WTC11 (cell line): ENCODE measurements at places on chromosomes 6 and 20.

GRCh38 chr20:31573555-31574321, 31.4 kb upstream of the ID1 start:
- H3K27me3 ChIP-seq: no peaks in the 10 kb centered on the region; the same call in 1 of the 2 replicates
- peak overlapping the region; percentile 83 for H3K4me3 ChIP-seq
- no peak for DNase-seq
- peaks cover 9% of the 10 kb centered on the region for H3K36me3 ChIP-seq

GRCh38 chr6:140316966-140317365, 942.5 kb upstream of the CITED2 start:
- H3K27me3 ChIP-seq: no peaks in the 10 kb centered on the region
- H3K27ac ChIP-seq: no peak overlapping the region
- no peak for DNase-seq

DNA sequence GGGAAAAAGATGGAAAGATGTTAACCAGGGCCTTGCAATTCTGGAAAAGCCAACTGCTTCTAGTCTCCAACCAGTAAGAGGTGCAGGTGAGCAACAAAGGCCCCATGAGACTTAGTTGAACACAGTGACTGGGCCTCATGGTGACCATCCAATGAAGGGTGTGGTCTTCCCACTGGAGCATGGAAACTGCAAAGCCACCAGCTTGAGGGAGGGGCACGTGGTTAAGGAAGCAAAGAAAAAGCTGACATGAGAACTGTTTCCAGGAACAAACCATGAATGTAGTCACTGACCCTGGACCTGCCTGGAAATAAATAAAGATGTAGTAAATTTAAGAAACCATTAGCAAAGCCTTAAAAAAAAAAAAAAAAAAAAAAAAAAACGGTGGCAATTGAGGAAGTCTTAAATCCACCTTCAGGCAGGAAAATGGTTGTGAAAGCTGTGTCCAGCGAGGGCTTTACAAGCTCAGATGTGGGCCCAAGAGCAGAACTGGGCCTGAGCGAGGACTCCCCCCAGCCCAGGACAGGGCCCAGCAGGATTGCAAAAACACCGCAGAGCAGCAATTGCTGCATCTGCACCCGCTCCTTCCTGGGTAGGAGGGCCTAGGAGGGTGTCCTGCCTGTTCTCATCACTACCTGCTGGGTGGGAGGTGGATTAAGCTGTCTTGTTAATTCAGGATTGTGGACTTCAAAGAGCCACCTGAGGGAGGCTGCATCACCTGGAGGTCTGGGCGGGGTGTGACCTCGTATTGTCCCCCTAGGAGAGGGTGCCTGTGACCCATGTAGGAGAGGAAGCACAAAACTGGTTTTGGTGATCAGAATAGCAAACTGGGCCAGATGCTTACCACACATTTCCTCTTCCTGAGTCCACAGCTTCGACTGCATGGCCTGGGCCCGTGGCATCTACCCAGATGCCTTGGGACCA, 10.3 kb downstream of the GFRA4 start:
- DNase-seq: no peak
- H3K36me3 ChIP-seq: no peaks in the 10 kb centered on the region
- peaks cover 4% of the 10 kb centered on the region; the same call in 1 of the 2 replicates for H3K27me3 ChIP-seq
- H3K4me3 ChIP-seq: no peak overlapping the region
- peaks cover 2% of the 10 kb centered on the region for H3K4me1 ChIP-seq

- no peak overlapping the region for H3K27ac ChIP-seq
- H3K36me3 ChIP-seq: no peaks in the 10 kb centered on the region
- H3K4me3 ChIP-seq: no peak overlapping the region
- H3K4me1 ChIP-seq: peaks cover 8% of the 10 kb centered on the region; the same call in 1 of the 2 replicates
- DNase-seq: no peak
Observed at GRCh38 chr20:48621376-48622078, 206.3 kb downstream of the PREX1 start.

DNA sequence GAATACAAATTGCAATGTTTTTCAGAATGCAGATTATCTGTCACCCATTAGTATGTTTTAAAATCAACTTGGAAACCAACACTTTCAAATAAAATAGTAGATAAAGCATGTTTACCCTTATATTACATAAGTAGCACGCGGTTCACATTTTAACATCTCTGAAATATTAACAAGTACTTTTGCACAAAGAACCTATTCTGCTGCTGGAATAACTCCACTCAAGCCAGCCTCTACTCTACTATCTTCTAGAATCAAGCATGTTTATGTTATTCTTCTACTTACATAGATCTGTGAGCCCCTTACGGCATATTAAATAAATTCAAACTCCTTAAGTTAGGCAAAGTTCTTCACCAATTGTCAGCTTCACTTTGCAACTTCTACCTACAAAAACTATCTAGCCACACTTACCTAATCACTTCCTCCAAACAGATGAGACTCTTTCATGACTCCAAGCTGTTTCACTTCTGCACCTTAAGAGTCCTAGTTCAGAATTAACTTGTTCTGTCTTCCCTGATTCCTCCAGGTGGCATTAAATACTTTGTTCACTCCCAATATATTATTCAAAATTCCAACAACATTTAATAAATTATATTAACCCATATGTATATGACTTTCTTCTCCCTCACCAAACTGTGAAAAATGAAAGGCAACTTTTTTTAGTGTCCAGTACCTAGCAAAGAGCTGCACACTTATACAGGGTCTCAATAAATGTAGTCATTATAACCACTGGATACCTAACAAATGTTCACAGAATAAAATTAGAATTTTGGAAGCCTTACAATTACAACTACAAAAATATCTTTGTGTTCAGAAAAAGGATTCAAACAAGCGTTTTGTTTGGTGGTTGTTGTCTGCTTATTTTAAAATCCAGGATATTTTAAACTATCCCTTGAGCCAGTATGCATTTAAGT, 12.1 kb downstream of the CEP85L start:
- no peak for DNase-seq
- H3K27ac ChIP-seq: no peak overlapping the region
- no peaks in the 10 kb centered on the region for H3K27me3 ChIP-seq

DNA sequence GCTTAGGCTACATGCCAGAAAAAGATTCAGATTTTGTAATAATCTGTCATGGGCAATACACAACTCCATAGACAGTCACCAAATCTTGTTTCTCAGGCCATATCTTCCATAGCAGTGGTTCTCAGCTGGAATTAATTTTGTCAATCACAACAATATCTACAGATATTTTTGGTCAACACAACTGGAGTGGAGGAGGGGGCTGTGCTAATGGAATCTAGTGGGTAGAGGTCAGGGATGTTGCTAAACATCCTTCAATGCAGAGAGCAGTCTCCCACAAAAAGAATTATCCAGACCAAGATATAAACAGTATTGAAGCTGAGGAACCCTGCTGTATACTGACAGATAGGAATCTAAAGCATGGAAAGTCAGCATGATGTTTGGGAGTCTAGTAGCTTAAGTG, 174.6 kb downstream of the UBE3D start:
- no peak overlapping the region for H3K4me3 ChIP-seq
- peaks cover 33% of the 10 kb centered on the region for H3K4me1 ChIP-seq
- H3K27ac ChIP-seq: no peak overlapping the region
- no peaks in the 10 kb centered on the region; the same call in 1 of the 2 replicates for H3K36me3 ChIP-seq
- no peaks in the 10 kb centered on the region; the same call in 1 of the 2 replicates for H3K27me3 ChIP-seq
- no peak for DNase-seq

GRCh38 chr6:54876365-54876764, 29.8 kb downstream of the FAM83B start:
- H3K36me3 ChIP-seq: no peaks in the 10 kb centered on the region
- DNase-seq: no peak
- H3K4me3 ChIP-seq: no peak overlapping the region
- H3K27ac ChIP-seq: no peak overlapping the region
- H3K4me1 ChIP-seq: peaks cover 5% of the 10 kb centered on the region; the same call in 1 of the 2 replicates

DNA sequence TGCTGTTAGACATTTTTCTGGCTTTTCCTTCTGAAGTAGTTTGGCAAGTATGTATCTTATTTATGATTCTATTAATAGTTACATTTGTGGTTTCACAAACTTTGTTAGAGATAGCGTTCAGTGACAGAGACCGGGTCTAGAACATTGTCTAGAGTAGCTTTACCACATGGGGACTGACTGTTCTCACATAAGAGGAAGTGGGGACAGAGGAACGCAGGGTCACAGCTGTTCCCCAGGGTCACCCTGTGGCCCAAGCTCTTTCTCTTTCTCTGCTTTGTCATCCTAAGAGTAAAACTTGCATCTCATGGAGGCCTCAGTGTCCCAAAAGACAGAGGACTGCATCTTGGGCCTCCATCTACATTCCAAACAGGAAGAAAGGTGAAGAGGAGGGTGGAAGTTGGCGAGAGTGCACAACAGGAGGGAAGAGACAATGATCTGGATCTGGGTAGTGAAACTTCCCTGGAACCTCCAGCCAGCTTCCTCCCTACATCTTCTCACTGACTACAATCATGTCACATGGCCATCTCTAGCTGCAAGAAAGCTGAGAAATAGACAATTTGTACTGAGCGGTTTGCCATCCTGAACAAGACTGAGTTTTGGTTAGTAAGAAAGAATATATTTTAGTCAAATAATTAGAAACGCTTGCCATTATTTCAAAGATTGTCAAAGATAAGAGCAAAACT, 645.8 kb upstream of the ARID1B start:
- no peak overlapping the region for H3K4me3 ChIP-seq
- H3K27ac ChIP-seq: no peak overlapping the region
- H3K27me3 ChIP-seq: no peaks in the 10 kb centered on the region; the same call in 1 of the 2 replicates
- no peak for DNase-seq

GRCh38 chr20:20439602-20440190, 71.8 kb downstream of the INSM1 start:
- no peak for DNase-seq
- no peak overlapping the region for H3K4me3 ChIP-seq
- no peak overlapping the region for H3K27ac ChIP-seq
- H3K27me3 ChIP-seq: no peaks in the 10 kb centered on the region
- no peaks in the 10 kb centered on the region; the same call in 1 of the 2 replicates for H3K36me3 ChIP-seq

GRCh38 chr6:20575125-20575524, 40.9 kb downstream of the CDKAL1 start:
- no peak for DNase-seq
- H3K27me3 ChIP-seq: no peaks in the 10 kb centered on the region
- no peaks in the 10 kb centered on the region for H3K36me3 ChIP-seq
- no peak overlapping the region for H3K27ac ChIP-seq
- H3K4me3 ChIP-seq: no peak overlapping the region

- no peak overlapping the region for H3K27ac ChIP-seq
- no peak for DNase-seq
- H3K4me1 ChIP-seq: no peaks in the 10 kb centered on the region
- no peaks in the 10 kb centered on the region for H3K27me3 ChIP-seq
Observed at GRCh38 chr6:90080876-90081481, 186.7 kb downstream of the GJA10 start.

GRCh38 chr6:110658631-110659211, 156.5 kb downstream of the CDK19 start:
- no peak for DNase-seq
- H3K27ac ChIP-seq: no peak overlapping the region
- H3K36me3 ChIP-seq: no peaks in the 10 kb centered on the region
- no peak overlapping the region for H3K4me3 ChIP-seq
- H3K27me3 ChIP-seq: no peaks in the 10 kb centered on the region

GRCh38 chr6:11009353-11009752, 34.8 kb downstream of the ELOVL2 start:
- H3K36me3 ChIP-seq: no peaks in the 10 kb centered on the region
- H3K27ac ChIP-seq: peak overlapping the region; percentile 14
- H3K4me3 ChIP-seq: no peak overlapping the region
- DNase-seq: no peak

GRCh38 chr6:71292001-71292400, 3.4 kb downstream of the OGFRL1 start:
- peaks cover 55% of the 10 kb centered on the region for H3K4me1 ChIP-seq
- H3K27ac ChIP-seq: no peak overlapping the region
- no peaks in the 10 kb centered on the region for H3K27me3 ChIP-seq
- H3K4me3 ChIP-seq: no peak overlapping the region
- peaks cover 12% of the 10 kb centered on the region for H3K36me3 ChIP-seq

DNA sequence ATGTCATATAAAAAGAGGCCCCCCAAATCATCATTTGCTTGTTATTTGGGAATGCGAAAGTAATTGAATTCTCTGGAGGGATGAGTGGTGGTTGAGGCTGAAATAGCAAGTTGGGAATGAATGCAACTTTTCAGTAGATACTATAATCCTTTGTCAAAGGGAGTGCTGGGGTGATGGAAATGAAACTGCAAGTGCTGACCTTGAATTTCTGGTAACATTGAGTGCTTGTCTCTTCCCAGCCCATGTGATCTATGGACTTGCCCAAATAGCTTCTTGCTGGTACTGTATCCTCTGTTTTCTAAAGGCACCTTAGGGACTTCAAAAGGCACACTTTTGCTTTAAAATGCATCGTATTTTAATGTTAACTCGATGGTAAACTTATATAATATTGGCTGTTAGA, 14.8 kb downstream of the PAQR8 start:
- H3K27me3 ChIP-seq: no peaks in the 10 kb centered on the region
- DNase-seq: no peak
- H3K4me3 ChIP-seq: no peak overlapping the region

DNA sequence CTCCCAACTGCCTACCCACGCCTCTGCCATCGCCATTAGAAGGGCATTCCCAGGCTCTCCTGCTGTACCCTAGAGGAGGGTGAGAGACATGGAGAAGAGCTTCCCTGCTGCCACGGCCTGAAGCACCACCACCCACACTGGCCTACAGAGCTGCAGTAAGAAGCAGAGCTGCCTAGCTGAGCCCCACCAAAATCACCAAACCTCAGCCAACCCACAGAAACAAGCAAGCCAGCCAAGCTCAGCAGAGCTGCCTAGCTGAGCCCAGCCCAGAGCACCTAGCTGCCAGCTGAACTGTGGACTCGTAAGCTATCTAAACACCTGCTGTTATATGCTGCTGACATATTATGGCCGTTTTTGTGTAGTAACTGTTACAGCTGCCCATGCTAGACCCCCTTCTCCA, 149.2 kb downstream of the PCSK2 start:
- H3K4me3 ChIP-seq: no peak overlapping the region
- H3K27ac ChIP-seq: no peak overlapping the region
- H3K4me1 ChIP-seq: peaks cover 10% of the 10 kb centered on the region
- DNase-seq: no peak

DNA sequence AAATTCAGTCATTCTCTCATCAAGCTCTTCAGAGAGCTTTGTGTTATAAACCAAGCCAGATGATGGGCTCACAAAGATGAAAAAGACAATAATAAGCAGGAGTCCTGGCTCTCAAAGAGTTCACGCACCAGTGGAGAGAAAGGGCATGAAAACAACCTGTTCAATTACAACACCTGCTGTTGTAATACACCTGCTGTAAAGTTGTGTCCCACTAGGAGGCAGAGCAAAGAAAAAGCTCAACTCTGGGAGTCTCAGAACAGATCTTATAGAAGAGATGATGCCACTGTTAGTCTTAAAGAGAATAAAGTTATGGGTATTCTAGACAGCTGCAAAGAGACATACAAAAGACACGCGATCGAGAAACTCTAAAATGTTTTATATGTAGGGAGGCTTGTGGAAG, 100.6 kb downstream of the DCDC2 start:
- DNase-seq: no peak
- no peak overlapping the region for H3K4me3 ChIP-seq
- peaks cover 2% of the 10 kb centered on the region; the same call in 1 of the 2 replicates for H3K27me3 ChIP-seq
- peaks cover 18% of the 10 kb centered on the region for H3K4me1 ChIP-seq

- H3K4me1 ChIP-seq: peaks cover 12% of the 10 kb centered on the region
- H3K27ac ChIP-seq: no peak overlapping the region
- no peaks in the 10 kb centered on the region; the same call in 1 of the 2 replicates for H3K36me3 ChIP-seq
- no peak for DNase-seq
Observed at GRCh38 chr6:3517350-3517749, 60.5 kb upstream of the SLC22A23 start.
